ENCODE measurements at places on chromosomes 5 and 9. TPM values are rescaled to one million over a fixed set of nuclear protein-coding genes. Genes with fewer than 3 reads are reported as not detected.

The PCDHA3 gene
- total RNA-seq = 0.67 TPM

The RASGRF2 gene
- 29.5 TPM for total RNA-seq

GRCh38 chr5:178235588-178235974 lies 3.0 kb upstream of the PHYKPL start:
- H3K4me3 ChIP-seq = no peak overlapping the region
- no peaks in the 10 kb centered on the region for H3K27me3 ChIP-seq
- peaks cover 9% of the 10 kb centered on the region for H3K4me1 ChIP-seq
- H3K36me3 ChIP-seq = no peaks in the 10 kb centered on the region
- H3K27ac ChIP-seq = no peak overlapping the region

GRCh38 chr5:116632890-116633289 lies 58.3 kb upstream of the SEMA6A start:
- no peak for DNase-seq
- H3K27me3 ChIP-seq = no peaks in the 10 kb centered on the region
- H3K4me1 ChIP-seq = peaks cover 12% of the 10 kb centered on the region
- H3K27ac ChIP-seq = no peak overlapping the region
- no peak overlapping the region for H3K4me3 ChIP-seq
- no peaks in the 10 kb centered on the region for H3K36me3 ChIP-seq

- peaks cover 4% of the 10 kb centered on the region for H3K4me1 ChIP-seq
- no peaks in the 10 kb centered on the region for H3K27me3 ChIP-seq
- peaks cover 3% of the 10 kb centered on the region for H3K36me3 ChIP-seq
- H3K4me3 ChIP-seq = no peak overlapping the region
- no peak overlapping the region for H3K27ac ChIP-seq
These were observed 106.3 kb downstream of the C9orf152 start for GRCh38 chr9:110101531-110102161.

DNA sequence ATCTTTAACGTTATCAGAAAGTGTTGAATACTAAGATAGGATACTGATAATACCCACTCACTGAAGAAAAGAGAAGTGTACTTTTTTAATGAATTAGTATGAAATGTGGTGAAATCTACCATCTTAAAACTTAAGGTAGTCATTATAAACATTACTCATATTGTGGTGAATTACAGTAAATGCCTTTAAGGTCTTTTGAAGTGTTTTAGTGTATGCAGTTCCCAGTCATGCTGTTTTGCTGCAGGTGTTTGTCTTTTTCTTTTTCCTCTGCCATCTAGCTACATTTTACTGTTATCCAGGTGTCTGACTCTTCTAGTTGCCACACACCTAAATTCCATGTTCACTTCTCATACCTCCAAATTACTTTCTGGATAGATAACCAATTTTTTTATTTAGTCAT lies 72.6 kb downstream of the ERMP1 start:
- no peak for DNase-seq
- no peak overlapping the region for H3K4me3 ChIP-seq
- no peak overlapping the region for H3K27ac ChIP-seq

GRCh38 chr9:91486699-91487497 lies 63.3 kb upstream of the NFIL3 start:
- no peak for DNase-seq
- H3K27me3 ChIP-seq = no peaks in the 10 kb centered on the region
- H3K4me1 ChIP-seq = no peaks in the 10 kb centered on the region
- H3K27ac ChIP-seq = no peak overlapping the region
